ENCODE measurements at places on chromosomes 11 and 22. TPM values are rescaled to one million over a fixed set of nuclear protein-coding genes. Genes with fewer than 3 reads are reported as not detected.
A peak's percentile ranks its signal among the peaks of the same experiment; 100 is the strongest.

DNA sequence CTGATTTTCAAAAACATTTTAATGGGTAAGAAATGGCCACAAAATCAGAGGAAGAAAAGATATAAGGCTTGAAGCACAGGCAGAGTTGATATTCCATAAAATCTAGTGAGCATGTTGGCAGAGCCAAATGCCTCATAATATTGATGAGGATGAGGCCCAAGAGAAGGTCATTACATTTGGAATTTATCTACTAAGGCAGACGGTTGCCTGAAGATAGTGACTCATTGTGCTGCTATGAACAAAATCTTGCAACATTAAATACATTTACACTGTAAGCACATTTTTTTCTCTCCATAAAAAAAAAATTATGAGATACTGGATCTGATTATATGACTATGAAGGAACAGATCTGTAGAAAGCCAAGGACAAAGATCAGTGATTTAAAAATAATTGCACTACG, 881.4 kb upstream of the CHORDC1 start:
- no peak overlapping the region for H3K4me3 ChIP-seq
- H3K27ac ChIP-seq, result no peak overlapping the region
- H3K4me1 ChIP-seq, result no peaks in the 10 kb centered on the region
- H3K27me3 ChIP-seq, result no peaks in the 10 kb centered on the region
- DNase-seq, result no peak

- H3K4me1 ChIP-seq, result no peaks in the 10 kb centered on the region
- no peak overlapping the region for H3K4me3 ChIP-seq
- no peaks in the 10 kb centered on the region for H3K27me3 ChIP-seq
- DNase-seq, result no peak
These were observed 1225.5 kb downstream of the TBC1D22A start for GRCh38 chr22:47987885-47988515.

DNA sequence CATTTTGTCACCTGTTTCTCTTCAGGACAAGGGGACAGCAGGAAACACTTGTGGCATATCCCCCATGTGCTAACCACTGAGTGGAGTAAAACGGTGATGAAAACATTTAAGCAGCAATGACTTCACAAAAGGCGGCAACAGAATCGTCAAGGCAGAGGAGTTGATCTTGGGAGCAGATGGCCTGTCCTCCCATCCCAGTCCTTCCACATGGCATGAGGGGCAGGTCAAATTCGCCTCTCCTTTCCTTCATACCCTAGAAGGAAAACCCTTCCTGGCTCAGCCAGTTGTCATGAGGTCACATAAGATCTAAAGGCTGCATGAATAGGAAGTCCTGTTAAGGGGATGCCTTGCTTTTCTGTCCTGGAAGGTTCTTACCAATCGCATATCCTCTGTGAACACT, 169.1 kb downstream of the MAML2 start:
- peaks cover 5% of the 10 kb centered on the region for H3K4me1 ChIP-seq
- H3K36me3 ChIP-seq, result peaks cover 10% of the 10 kb centered on the region
- no peaks in the 10 kb centered on the region for H3K27me3 ChIP-seq
- H3K27ac ChIP-seq, result no peak overlapping the region

- no peak overlapping the region for H3K27ac ChIP-seq
- H3K36me3 ChIP-seq, result no peaks in the 10 kb centered on the region
- no peaks in the 10 kb centered on the region for H3K4me1 ChIP-seq
- H3K27me3 ChIP-seq, result peaks cover 26% of the 10 kb centered on the region
These were observed 2.9 kb upstream of the ELF5 start for GRCh38 chr11:34516247-34517040.

DNA sequence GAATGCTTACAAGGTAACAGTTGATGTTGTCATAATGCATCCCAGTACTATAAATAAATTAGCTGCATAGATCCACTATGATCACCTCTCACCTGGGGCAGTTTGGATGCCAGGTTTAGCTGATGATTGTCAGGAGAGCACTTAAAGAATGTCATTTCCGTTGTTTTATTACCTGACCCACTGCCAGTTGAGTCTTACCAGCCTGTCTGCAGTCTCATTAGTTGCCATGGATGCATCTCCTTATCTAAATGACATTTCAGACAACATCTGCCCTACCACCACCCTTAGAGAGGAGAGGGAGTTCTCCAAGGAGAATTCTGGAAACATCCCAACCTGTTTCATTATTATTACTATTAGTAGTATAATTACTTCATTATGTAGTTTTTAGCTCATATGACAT, 339.1 kb upstream of the API5 start:
- no peak overlapping the region for H3K4me3 ChIP-seq
- no peaks in the 10 kb centered on the region for H3K36me3 ChIP-seq
- no peaks in the 10 kb centered on the region for H3K27me3 ChIP-seq
- DNase-seq, result no peak

- H3K36me3 ChIP-seq, result no peaks in the 10 kb centered on the region
- peaks cover 5% of the 10 kb centered on the region for H3K4me1 ChIP-seq
- H3K27ac ChIP-seq, result no peak overlapping the region
- H3K27me3 ChIP-seq, result no peaks in the 10 kb centered on the region
- no peak overlapping the region for H3K4me3 ChIP-seq
These were observed 36.2 kb downstream of the MUC5B start for GRCh38 chr11:1259076-1259461.

GRCh38 chr22:36873614-36874308, 13.0 kb downstream of the NCF4 start:
- peaks cover 21% of the 10 kb centered on the region for H3K4me1 ChIP-seq
- H3K36me3 ChIP-seq, result no peaks in the 10 kb centered on the region
- no peak overlapping the region for H3K4me3 ChIP-seq
- H3K27ac ChIP-seq, result peak overlapping the region; percentile 68

GRCh38 chr22:43862074-43862881, at the start of gene SULT4A1:
SULT4A1 (minus strand) TSS chr22:43862513; CDS start chr22:43862382, 131 bp downstream.
- DNase-seq, result peak; percentile 92
- no peak within 1 kb of the TSS for H3K27ac ChIP-seq

GRCh38 chr11:60447846-60448245, 7.8 kb upstream of the MS4A1 start:
- no peak overlapping the region for H3K27ac ChIP-seq
- H3K36me3 ChIP-seq, result no peaks in the 10 kb centered on the region
- DNase-seq, result no peak
- no peaks in the 10 kb centered on the region for H3K27me3 ChIP-seq

- H3K4me3 ChIP-seq, result no peak overlapping the region
- no peaks in the 10 kb centered on the region for H3K36me3 ChIP-seq
- peak; percentile 85 for DNase-seq
- no peaks in the 10 kb centered on the region for H3K27me3 ChIP-seq
- H3K27ac ChIP-seq, result no peak overlapping the region
- H3K4me1 ChIP-seq, result peaks cover 9% of the 10 kb centered on the region
These were observed 348.1 kb downstream of the ETS1 start for GRCh38 chr11:128239306-128239705.

- DNase-seq, result peak; percentile 62
- peaks cover 7% of the 10 kb centered on the region for H3K27me3 ChIP-seq
- H3K36me3 ChIP-seq, result no peaks in the 10 kb centered on the region
- no peak overlapping the region for H3K4me3 ChIP-seq
These were observed 25.6 kb downstream of the MN1 start for GRCh38 chr22:27775758-27776649.

Gene MRPL23
- total RNA-seq, result 84.9 TPM

Gene MAP6
- 0.72 TPM for total RNA-seq

Gene BAIAP2L2
- 0.88 TPM for total RNA-seq

Gene OR56A1
- under 0.01 TPM for total RNA-seq

Gene NRXN2
- 90.1 TPM for total RNA-seq

Gene DDTL
- total RNA-seq, result 1.8 TPM

Gene HBE1
- not detected for total RNA-seq

Data from osteoblast (primary cell).